ENCODE measurements at places on chromosomes 3 and 15. TPM values are rescaled to one million over a fixed set of nuclear protein-coding genes. Genes with fewer than 3 reads are reported as not detected.

Gene WDR6
- polyA plus RNA-seq = 234 TPM

Gene TMEM39A
- 19.9 TPM for polyA plus RNA-seq

Gene PLA2G4E
- polyA plus RNA-seq = not detected

Gene FBXW12
- 0.54 TPM for polyA plus RNA-seq

Gene NIT2
- polyA plus RNA-seq = 48.0 TPM

Gene RPN1
- polyA plus RNA-seq = 142 TPM
